Uterus (tissue), 4 donors: ENCODE measurements at places on chromosomes 2 and 18. TPM values are rescaled to one million over a fixed set of nuclear protein-coding genes. Genes with fewer than 3 reads are reported as not detected.

Gene RGPD6
- total RNA-seq: 47.1 TPM

DNA sequence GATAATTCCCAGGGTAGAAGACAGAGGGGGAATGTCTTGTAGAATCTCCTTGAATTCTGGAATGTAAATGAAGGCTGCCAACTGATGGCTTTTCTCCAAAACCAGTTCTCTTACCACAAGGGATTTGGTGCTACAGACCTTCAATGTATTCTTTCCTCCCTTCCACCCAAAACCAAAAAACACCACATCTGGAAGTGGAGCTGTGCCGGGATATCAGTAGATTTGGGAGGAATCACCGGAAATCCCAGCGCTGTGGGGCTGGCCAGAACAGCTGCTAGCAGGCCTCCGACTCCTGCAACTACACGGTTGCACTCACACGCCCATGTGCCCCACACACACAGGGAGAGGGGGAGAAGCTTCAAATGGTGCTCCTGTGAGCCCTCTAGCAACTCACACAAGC, 45.7 kb downstream of the RPL31 start:
- DNase-seq: peak; percentile 32

- peak; percentile 30 for DNase-seq
Observed at GRCh38 chr18:48832938-48833700, 117.6 kb downstream of the SMAD7 start.

Gene CD207
- 2.5 TPM for total RNA-seq

Gene HOXD8
- total RNA-seq: 25.8 TPM

- DNase-seq: no peak
Observed at GRCh38 chr18:66235206-66235605, 368.7 kb downstream of the CDH19 start.

DNA sequence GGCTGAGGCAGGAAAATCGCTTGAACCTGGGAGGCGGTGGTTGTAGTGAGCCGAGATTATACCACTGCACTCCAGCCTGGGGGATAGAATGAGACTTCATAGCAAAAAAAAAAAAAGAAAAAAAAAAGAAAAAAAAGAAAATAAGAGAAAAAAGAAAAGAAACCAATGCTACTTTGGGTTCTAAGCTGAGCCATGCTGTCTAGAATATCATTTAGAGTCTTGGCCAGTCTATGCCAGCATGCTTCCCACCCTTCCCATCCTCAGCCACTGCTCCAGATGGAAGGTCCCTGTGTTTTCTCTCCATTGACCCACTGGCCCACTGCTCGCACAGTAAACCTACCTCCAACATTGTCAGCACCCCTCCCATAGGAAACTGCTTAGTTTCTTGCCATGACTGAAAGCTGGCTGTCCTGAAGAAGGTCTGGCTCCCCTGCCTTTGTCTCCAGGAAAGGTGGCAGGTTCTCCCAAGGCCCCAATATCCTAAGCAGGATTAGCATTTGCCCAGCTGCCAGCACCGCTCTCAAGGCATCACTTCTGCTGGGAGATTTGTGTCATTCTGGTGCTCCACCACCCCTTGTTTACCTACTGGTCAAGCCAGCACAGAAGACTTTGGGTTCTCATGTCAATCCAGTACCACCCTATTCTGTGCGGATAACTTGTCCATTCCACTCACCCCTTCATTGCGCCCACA, 47.3 kb upstream of the PAPOLG start:
- no peak for DNase-seq

Gene SH3RF3
- 5.1 TPM for total RNA-seq

- peak; percentile 56 for DNase-seq
Observed at GRCh38 chr2:223993634-223994232, 36.5 kb downstream of the MRPL44 start.

DNA sequence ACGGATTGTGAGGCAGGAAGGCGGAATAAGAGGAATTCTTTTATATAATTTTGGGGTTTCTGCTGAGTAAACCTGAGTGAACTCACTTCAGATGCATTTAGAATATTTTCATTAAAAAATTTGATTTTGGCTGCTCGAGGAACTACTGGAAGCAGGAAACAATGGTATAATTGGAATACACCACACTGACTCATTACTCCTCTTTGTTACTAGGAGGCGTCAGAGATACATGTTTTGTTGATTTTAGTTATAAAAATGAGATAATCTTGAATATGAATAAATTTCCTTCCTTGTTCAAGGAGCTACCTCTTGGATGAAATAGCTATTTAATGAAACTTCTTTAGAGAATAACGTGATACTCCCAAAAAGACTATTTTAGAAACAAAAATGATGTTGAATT, 97.4 kb downstream of the ANKRD36 start:
- no peak for DNase-seq

Gene NMUR1
- total RNA-seq: 0.67 TPM

Gene FBXO15
- 3.0 TPM for total RNA-seq

GRCh38 chr2:134917888-134918525, 615 bp upstream of the CCNT2 start:
- no peak for DNase-seq

- no peak for DNase-seq
Observed at GRCh38 chr2:146847846-146848245, 997.0 kb upstream of the ACVR2A start.
